ENCODE measurements at places on chromosomes 7 and 10.

- DNase-seq: no peak
These were observed 11.9 kb upstream of the TEX36 start for GRCh38 chr10:125694883-125695282.

GRCh38 chr7:101926265-101926664 lies 108.8 kb downstream of the CUX1 start:
- DNase-seq: no peak

DNA sequence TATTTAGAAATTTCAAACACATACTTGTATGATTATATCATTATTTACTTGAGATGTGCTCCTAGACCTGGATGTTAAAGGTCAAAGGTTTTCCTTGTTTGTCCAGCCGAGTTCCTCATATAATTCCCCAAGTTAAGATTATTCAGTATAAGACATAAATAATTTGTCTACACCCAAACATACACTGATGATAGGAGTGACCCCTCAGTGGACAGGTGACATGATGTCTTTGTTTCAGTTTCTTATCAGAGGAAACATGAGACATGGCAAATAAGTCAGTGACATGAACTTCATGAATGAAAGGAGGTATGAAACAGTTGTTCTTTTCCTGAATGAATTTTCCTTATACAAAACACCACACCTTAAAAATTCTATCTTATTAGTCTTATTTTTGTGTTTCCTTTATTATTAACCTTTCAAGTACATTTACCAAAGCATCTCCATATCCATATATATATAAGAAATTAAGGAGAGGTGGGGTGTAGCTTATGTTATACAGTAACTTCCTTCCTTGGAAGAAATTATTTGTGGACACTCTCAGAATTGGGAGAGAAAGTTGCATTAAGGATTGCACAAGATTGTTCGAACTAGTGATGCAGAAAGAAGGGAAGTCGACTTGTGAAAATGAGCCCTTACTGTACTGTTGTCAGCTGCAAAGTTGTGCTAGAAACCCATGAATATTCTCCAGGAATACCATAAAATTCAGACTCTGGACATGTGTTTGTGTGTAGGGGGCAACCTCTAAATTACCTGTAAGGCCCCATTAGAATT lies 60.5 kb downstream of the POM121L12 start:
- DNase-seq: no peak

- no peak for DNase-seq
These were observed 14.1 kb upstream of the PPA1 start for GRCh38 chr10:70247360-70247759.

DNA sequence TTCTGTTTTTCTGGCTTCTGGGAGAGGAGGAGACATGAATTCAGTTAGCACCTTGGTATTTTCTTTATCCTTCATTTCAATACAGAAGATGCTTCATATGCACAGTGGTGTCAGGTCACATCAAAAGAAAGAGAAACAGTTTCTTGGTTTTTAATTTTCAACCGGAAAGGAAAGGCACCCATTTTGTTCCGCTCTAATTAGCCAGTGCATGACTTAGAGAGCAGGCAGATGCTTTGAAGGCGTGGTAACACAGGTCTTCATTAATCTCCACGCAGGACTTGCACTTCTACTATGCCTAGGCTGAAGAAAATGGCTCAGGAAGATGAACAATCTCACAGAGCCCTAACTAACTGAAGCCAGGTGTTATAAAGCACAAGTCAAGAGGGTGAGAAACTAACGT lies 70.4 kb upstream of the ATRNL1 start:
- no peak for DNase-seq

GRCh38 chr10:66792441-66792840 lies 133.4 kb upstream of the LRRTM3 start:
- DNase-seq: no peak

DNA sequence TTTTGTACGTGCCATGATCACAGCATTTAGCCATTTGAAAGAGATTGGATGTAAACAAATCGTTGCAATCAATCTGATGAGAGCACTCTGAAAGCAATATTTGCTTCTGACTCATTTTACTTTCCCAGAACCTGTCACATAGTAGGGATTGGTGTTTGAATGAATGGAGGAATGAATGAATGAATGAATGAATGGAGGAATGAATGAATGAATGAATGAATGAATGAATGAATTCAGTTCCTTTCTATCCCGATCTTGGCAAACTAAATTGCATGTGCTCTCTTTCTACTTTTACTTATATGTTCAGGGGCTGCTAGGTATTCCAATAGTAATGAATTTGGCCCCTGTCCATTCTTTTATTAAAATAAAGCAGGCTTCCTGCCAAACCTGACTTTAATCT lies 1091.7 kb upstream of the CELF2 start:
- no peak for DNase-seq

DNA sequence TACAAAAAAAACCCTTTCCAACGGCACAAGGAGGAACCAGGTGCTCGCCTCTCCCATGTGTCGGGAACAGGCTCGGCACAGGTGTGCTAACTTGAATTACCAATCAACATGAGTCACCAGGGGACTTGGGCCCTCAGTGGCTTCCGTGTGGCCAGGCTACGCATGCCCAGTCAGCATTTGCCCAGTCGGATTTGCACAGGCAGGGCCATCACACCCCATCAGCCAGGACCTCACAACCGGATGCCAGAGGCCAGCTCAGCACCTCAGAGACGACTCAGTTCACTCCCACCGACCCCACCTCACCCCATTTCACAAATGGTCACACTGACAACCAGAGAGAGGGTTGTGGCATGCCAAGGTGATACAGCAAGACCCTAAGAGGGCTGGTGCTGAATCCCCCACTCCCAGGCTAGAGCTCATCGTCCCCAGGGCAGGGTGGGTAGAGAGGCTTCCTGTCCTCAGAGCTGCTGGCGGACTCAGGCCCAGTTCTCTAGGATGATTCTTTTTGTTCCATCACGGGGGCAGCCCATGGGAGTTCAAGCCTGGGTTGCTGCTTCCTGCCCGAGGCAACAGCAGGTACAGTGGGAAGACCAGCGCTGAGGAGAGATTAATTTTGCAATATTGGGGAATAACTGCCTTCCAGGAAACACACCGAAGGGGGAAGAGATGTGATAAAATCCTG lies 13.6 kb downstream of the ANXA11 start:
- DNase-seq: no peak

GRCh38 chr7:47366211-47366610 lies 215.7 kb downstream of the TNS3 start:
- no peak for DNase-seq

GRCh38 chr7:117092785-117093184 lies 139.5 kb downstream of the ST7 start:
- no peak for DNase-seq

DNA sequence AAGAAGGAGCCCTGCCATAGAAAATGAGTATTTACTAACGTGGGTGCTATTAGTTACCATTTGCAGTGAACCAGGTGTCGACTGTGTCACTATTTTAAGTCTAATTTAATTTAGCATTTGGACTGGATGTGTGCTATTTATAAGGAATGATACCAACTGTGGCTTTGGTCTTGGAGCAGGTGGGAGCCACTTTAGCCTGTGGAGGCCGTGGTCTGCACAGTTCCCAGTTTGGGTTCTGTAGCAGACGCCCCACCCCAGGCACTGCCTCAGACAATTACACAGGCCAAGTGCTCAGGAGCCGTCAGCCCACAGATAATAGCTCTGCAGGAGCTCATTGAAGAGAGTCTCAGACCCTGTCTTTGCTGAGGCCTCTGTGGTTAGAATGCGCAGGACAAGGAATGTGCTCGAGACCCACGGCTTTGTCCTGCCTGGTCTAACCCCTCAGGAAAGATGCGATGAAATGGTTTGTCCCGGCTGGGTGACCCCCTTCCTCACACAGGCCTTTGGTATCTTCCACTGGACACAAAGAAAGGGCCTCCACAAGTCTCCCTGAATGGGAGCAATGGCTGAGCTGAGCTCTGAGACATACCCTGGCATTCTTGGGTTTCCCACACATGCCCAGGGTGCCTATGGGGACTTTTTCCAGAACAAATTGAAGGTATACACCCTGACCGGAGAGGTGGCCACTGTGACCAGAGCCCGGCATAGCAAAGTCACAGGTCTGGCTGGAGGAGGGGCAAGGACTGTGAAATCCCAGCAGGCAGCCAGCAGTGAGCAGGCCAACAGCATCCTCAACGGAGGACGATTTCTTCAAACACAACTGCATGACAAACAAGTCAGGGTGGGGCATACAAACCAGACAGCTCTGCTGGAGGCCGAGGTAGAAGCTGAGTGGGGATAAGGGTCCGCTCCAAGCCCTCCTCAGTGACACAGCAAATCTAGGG lies 251.2 kb downstream of the ARHGAP12 start:
- DNase-seq: no peak

- DNase-seq: no peak
These were observed 389 bp upstream of the FBXL15 start for GRCh38 chr10:102420181-102420713.

Data from GM12891 (cell line).